ENCODE measurements at places on chromosomes 13 and 19.

- no peak for DNase-seq
These were observed 84.5 kb upstream of the PCDH20 start for GRCh38 chr13:61500176-61500575.

- DNase-seq: peak; percentile 71
These were observed 63.8 kb downstream of the SCEL start for GRCh38 chr13:77599351-77599750.

GRCh38 chr13:41122838-41123237 is 9.8 kb downstream of the KBTBD6 start:
- DNase-seq: no peak

DNA sequence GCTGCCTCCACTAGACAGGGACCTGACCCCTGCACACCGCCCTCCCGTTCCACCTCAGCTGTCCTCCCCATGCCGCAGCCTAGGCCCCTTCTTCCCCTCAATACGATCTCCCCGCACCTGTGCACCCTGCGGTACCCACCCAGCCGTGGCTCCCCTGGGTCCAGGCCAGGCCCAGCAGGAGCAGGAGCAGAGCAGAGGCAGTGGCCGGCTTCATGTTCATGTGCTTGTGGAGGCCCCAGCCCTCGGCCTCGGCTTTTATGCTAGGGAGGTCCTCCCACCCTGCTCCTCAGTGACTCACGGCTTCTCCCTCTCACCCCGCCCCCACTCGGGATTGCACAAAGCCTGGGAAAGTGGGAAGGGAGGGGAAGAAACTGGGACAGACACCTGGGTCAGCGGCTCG is 11.4 kb upstream of the KRTDAP start:
- no peak for DNase-seq

GRCh38 chr13:38785042-38785441 is 98.2 kb downstream of the FREM2 start:
- DNase-seq: no peak

GRCh38 chr13:76516013-76516412 is 370.2 kb downstream of the KCTD12 start:
- no peak for DNase-seq

- no peak for DNase-seq
These were observed 10.1 kb downstream of the C19orf38 start for GRCh38 chr19:10858204-10858828.

DNA sequence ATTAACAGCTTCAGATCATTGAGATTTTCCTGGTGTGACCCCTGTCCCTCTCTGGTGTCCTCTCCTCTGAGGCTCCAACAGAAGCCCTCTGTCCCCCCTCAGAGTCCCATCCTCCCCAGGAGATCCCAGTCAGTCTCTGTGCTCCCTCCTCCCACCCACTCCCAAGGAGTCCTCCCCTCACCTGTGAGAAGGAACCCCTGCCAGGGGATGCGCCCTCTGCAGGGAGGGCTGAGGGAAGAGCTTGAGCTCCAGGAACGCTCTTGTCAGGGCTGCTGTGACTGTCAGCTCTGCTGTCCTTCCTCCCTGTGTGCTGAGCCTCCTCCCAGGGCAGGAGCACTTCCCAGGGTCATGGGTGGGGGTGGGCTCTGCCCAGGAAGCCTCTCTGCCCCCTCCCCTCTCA is 33.2 kb downstream of the CEACAM8 start:
- no peak for DNase-seq

DNA sequence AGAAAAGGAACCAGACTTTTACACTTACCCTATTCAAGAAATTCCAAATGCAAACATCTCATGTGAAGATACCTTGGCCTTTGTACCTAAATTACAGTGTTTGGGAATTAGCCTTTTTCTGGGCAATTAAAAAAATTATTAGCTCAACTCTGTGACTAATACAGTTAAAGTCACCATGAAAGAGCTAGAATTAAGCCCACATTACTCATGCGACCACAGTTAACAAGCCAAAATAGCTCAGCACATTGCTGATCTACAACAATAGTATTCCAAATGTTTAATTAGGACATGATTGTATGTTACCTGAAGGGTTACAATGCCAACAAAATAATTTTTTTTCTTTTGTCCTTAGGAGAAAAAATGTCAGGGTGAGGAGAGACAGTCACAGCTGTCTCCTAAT is 263.6 kb upstream of the GPC6 start:
- no peak for DNase-seq

DNA sequence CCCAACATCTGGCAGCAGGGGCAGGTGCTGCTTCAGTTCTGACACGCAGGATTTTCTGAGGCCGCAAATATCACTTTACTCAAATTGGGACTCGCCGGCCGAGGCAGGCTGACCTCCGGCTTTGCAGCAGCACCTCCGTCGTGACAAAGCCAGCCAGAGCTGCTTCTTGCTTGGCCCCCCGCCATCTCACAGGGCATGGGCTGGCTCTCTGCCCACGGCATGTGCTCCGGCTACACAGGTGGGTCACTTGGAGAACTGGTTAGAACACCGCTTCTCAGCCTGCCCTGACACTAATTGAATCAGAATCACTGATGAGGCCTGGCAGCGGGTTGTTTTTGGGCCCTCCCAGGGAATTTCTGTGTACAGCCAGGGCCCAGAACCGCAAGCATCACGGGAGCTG is 112.3 kb downstream of the SLC7A1 start:
- no peak for DNase-seq

DNA sequence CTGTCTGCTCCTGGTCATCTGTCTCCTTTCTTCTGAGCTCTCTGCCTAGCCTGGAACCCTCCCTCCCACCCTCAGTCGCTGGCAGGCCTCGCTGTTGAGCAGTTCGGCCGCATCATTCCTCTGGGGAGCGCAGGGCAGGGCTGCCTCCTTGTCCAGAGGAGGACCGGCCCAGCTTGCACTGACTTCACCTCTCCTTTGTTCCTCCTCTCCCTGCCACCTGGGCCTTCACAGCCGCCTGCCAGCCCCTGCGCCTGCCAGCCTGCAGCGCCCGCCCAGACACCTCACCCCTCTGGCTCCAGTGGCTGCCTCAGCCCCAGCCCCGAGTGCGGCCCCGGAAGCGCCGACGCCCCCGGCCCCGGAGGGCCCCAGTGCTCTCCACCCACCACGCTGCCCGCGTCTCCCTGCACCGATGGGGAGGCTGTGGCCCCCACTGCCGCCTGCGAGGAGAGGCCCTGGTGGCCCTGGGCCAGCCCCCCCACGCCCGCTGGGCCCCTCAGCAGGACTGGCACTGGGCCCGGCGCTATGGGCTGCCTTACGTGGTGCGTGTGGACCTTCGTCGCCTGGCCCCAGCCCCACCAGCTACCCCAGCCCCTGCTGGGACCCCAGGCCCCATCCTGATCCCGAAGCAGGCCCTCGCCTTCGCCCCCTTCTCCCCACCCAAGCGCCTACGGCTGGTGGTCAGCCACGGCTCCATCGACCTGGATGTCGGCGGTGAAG is 7.2 kb downstream of the KMT5C start:
- no peak for DNase-seq

GRCh38 chr19:11164296-11164695 is 8.7 kb upstream of the SPC24 start:
- no peak for DNase-seq

DNA sequence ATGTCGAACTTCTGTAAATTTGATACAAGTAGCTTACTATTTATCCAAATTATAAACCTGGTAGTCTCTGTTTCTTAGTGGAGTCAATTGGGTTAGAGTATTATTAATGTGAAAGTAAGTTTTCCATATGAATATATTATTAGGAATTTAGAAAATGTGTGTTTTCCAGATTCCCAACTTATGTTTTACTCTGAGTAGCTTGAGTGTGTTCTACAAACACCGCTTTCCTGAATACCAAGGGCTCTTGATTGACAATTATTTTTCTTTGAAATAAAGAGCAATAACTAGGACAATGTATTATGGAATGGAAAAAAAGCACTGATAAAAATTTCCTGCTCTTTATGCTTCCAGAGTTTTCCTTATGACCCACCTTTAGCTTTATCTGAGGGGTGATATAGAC is 233.6 kb downstream of the POSTN start:
- DNase-seq: no peak

- DNase-seq: no peak
These were observed 36.5 kb downstream of the SPTBN4 start for GRCh38 chr19:40503320-40503695.

GRCh38 chr13:26992951-26993719 is 178.5 kb downstream of the USP12 start:
- DNase-seq: no peak

- no peak for DNase-seq
These were observed 97.5 kb downstream of the RGCC start for GRCh38 chr13:41554626-41555386.

DNA sequence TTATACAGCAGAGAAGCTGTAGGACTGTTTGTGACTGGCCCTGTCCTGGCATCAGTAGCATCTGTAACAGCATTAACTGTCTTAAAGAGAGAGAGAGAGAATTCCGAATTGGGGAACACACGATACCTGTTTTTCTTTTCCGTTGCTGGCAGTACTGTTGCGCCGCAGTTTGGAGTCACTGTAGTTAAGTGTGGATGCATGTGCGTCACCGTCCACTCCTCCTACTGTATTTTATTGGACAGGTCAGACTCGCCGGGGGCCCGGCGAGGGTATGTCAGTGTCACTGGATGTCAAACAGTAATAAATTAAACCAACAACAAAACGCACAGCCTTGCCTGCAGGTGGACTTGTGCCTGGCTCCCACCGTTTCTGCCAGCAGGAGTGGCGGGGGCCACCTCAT is 27.3 kb upstream of the LDLR start:
- DNase-seq: no peak

DNA sequence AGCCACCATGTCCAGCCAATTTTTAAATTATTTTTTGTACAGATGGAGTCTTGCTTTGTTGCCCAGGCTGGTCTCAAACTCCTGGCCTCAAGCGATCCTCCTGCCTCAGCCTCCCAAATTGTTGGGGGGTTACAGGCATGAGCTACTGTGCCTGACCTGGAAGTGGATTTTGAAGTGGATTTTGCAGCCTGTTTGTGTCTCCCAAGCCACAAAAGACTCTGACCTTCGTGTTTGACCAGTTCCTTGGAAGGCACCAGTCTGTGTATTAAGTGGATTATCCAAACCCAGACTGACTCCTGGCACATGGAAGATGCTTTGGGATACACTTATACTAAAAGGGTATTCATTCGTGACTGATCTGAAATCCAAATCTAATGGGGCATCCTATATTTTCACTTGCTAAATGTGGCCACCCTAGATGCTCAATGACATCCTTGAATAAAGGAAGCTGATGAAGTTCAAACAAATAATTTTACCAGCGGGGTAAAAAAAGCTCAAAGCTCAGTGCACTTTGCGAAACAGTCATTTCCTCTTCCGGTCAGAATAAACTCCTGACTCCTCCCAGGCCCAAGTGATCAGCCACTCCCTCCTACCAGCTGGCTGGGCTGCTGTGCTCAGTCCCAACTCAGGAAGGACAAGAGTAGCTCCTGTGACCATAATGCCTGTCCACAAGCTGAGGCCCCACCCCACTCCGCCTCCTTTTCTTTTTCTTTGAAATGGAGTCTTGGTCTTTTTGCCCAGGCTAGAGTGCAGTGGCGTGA is 32.6 kb upstream of the GATAD2A start:
- no peak for DNase-seq

GRCh38 chr13:52147225-52147624 is 12.2 kb downstream of the NEK3 start:
- DNase-seq: no peak

DNA sequence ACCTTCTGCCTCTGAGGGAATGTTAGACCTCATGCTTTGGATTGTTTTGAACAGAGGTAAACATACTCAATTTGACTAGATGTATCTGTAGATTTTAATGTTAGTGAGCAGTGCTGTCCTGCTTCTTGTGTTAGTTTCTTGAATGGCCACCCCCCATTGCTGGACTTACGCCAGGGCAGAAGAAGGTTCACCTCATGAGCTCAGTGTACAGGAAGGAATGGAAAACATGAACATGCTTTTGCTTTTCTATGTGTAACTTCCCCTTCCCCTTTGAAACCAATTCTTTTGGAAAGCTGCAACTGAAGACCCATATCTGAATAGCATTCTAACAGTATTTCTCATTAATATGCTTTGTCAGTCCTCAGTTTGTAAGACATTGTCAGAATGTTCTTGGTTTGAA is 32.3 kb downstream of the WASF3 start:
- no peak for DNase-seq

DNA sequence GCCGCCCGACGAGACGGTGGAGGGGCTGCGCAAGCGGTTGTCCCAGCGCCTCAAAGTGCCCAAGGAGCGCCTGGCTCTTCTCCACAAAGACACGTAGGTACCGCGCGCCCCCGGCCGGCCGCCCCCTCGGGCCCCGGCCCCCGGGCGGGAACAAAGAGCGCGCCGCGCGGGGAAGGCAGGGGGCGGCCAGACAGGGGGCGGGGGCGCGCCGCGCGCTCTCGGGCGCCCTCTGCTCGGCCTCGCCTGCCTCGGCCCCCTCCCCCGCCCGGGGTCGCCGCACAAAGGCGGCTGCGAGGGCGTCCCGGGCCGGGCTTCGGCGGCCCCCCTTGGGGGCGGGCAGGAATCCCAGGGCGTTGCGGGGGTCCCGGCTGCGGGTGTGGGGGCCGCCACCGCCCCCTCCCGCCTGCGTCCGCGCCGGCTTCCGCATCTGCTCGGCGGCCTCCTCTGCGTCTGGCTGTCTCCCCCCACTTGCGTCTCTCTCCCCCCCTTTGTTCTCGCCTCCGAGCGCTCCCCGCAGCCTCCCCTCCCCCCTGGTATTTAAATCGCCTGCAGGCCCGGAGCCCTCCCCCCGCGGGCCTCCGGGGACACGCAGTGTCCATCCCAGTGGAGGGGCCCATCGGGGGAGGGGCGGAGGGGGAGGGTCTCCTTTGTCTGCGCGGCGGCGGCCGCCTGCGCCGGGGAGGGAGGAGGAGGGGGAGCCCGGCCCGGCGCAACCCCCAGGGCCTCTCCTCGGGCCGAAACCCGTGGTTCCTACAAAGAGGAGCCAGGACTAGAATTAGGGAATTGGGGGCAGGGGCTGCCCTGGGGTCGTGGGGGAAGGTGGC is 2.3 kb downstream of the MIDN start:
- peak; percentile 17 for DNase-seq

DNA sequence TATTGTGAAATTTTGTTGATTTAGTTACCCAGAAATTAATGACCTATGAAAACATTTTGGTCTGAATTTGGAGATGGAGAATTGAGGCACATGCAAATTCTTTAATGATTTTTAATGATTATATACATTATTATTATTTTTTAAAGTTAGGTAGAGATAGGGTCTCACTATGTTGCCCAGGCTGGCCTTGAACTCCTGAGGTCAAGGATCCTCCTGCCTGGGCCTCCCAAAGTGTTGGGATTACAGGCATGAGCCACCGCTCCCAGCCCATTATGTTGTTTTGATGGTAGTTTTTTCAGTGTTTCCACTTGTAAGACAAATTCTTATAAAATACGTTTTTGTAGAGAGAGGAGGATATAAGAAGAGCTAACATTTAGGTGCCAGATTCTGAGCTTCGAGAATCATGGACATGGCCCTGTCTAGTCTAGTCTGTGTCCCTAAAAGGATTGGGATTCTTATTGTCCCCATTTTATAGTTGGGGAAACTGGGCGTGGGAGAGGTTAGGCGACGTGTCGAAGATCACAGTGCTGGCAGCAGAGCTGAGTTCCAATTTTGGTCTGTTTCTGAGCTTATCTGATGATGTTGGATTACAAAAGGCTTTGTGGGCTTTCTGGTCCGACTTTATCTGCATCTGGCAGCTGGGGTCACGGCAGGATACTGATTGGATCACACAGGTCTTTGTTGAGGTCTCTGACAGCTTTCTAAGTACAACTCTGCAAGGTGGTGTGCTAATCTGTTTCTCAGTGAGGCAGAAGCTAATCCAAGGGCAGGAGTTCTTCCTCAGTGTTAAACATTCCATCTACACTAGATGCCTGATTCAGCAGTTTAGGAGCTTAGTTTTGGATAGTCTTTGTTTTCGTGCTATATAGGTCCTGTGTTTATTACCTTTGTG is 7.5 kb upstream of the WDR88 start:
- no peak for DNase-seq
